ENCODE measurements at places on chromosomes 7 and 10. TPM values are rescaled to one million over a fixed set of nuclear protein-coding genes. Genes with fewer than 3 reads are reported as not detected.

GUSB gene
- 18.5 TPM for total RNA-seq

LRRN3 gene
- total RNA-seq, result not detected

COL1A2 gene
- 0.34 TPM for total RNA-seq

EPHB6 gene
- 0.34 TPM for total RNA-seq

HMX2 gene
- not detected for total RNA-seq

CREB5 gene
- total RNA-seq, result 6.5 TPM

GRID2IP gene
- total RNA-seq, result 0.14 TPM

ELFN1 gene
- under 0.01 TPM for total RNA-seq

PTEN gene
- 180 TPM for total RNA-seq

MMRN2 gene
- total RNA-seq, result 0.21 TPM

BTAF1 gene
- 51.4 TPM for total RNA-seq

HOXA5 gene
- not detected for total RNA-seq

TLL2 gene
- 17.7 TPM for total RNA-seq

SEMA3C gene
- 275 TPM for total RNA-seq

HYCC1 gene
- 47.6 TPM for total RNA-seq

FIS1 gene
- 109 TPM for total RNA-seq

TYW1 gene
- 36.1 TPM for total RNA-seq

PIK3CG gene
- total RNA-seq, result not detected

EVX1 gene
- total RNA-seq, result not detected

OPN1SW gene
- total RNA-seq, result not detected

ACTA2 gene
- 5.8 TPM for total RNA-seq

Measured in nasal cavity respiratory epithelium epithelial cell of viscerocranial mucosa (primary cell).